ENCODE measurements at places on chromosomes 12 and 14.

DNA sequence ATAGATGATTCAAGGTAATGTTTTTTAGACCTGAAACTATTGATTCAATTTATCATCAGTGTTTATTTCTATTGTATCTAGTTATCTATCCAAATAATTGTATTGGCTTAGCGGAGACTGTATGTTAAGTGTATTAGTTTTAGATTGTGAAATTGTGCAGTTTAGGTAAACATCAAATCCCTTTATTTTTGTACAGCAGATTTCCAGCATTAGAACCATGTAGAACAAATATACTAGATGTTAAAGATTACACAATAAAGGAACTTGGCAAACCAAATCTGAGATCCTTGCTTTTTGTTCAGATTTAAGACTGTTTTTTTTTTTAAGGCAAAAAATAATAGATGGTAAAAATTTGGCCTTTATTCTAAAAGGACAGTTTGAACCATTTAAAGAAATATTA, 39.3 kb downstream of the PPM1A start:
- DNase-seq, result no peak

- no peak for DNase-seq
Observed at GRCh38 chr14:85531587-85532373, 1.8 kb downstream of the FLRT2 start.

DNA sequence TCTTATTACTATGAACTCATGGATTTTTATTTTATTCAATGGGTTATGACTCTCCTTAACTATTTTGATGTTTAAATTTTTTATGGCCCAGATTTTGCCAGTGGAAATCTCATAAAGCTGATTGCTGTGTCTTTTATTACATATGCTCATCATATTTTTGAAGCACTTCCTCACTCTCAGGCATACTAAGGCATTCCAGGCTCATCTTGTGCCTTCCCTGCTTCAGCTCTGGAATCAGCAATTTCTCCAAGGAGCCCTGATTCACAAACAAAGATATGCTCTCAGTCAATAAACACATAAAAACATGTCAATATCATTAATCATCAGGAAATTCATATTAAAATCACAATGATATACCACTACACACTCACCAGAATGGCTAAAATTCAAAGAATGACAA, 44.9 kb upstream of the SCN8A start:
- DNase-seq, result no peak

DNA sequence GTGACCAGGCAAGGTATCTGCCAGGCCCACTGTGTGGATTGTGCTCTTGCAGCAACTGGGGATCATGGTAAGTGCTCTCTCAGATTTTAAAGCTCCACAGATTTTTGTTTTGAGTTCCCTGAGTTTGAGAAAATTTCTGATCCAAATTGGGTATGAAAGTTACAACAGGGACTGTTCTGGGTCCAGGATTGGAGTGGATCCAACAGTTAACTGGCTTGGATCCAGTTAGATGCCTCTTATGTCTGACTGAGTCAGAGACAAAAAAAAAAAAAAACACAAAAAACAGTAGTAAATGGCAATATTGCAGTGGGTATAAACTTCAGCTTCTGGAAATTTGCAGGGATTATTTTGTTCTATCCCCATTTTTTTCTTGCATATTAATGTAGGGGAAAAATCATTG, 598.8 kb downstream of the C12orf50 start:
- no peak for DNase-seq

GRCh38 chr12:131167334-131167733, 213.6 kb downstream of the ADGRD1 start:
- no peak for DNase-seq

DNA sequence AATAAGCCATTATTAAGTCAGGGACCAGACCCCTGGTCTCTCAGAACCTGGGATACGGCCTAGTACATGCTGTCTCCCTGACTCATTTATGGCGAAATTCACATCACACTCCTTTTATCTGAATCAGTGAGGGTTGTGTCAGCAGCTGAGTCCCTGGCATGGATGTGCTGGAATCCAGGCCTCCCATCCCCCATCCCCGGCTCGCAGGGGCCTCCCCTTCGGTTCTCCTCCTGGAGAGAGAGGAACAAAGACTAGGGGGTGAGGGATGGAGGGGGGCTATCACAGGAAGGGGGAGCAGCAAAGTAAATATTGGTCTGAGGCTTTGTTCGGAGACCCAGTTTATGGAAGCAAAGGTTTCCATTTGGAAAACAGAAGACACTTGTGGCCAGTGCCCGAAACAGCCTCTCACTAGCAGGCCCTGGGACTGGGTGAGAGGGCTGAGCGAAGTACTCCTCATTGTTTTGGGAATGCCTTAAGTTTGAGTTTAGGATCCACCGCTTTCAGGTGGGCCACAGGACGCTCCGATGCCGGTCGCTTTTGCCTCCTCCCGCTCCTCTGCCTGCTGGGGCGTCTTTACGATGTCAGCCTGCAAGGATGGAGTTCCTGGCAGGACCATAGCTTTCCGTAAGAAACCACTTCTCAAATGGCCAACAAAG, 145.0 kb downstream of the PRKCH start:
- DNase-seq, result peak; percentile 74

DNA sequence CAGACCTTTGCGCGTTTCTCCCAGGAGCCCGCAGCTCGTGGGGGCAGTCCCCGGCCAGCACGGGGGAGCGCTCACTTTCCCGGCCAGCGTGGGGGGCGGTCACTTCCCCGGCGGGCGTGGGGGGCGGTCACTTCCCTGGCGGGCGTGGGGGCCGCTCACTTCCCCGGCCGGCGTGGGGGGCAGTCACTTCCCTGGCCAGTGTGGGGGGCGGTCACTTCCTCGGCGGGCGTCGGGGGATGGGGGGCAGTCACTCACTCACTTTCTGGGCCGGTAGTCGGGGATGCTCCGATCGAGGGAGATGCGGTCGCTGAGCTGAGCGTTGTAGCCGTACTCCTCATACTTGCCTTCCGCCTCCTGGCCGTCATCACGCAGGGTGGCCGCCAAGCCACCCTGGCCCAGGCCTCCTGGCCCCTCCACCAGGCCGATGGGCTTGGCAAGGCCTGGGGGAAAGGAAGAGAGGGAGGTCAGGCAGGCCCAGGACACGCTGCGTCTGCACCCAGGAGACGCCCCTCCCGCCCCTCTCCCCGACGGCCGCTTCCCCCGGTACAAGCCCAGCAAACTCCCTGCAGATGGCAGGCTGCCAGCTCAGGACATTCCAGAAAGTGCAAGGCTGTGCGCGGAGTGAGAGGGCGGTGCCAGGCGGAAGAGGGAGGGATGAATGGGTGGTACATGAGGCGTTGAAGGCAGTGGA, 43.3 kb downstream of the GALNT9 start:
- DNase-seq, result no peak

DNA sequence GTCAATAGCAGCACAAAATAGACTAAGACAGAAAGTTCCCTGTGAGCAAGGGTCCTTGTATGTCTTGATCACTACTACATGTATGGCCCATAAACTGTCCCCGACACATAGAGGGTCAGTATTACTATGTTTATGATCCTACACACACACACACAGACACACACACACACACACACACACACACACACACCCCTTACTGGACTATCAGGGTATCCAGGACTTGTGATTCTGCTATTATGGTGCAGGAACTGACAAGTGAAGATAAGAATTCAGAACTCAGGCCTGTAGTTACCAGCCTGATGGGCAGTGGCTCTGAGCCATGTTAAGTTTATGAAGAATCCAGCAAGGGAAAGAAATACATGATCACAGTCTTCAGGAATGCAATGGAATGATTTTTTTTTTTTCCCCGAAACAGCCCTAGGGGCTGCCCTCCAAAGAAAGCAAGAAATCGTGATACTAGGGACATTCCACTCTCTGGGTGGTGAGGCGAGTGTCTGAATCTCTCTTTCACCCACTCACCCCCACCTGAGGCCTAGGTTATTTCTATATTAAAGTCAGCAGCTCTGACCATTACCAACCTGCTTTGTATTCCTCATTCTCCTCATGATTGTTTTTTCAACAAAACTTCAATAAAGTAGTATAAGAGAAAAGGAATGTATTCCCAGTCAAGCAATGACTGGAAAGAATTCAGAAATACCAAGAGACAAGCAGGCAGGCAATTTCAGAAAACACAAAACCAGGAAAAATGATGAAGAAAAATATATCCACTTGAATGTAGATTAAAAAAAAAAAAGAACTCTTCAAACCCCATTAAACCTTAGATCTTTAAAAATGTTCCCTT, 105.8 kb downstream of the AVPR1A start:
- DNase-seq, result peak; percentile 78

GRCh38 chr14:77053046-77053841, 24.7 kb upstream of the IRF2BPL start:
- DNase-seq, result no peak

GRCh38 chr14:87526731-87527130, 466.3 kb downstream of the GALC start:
- DNase-seq, result no peak

DNA sequence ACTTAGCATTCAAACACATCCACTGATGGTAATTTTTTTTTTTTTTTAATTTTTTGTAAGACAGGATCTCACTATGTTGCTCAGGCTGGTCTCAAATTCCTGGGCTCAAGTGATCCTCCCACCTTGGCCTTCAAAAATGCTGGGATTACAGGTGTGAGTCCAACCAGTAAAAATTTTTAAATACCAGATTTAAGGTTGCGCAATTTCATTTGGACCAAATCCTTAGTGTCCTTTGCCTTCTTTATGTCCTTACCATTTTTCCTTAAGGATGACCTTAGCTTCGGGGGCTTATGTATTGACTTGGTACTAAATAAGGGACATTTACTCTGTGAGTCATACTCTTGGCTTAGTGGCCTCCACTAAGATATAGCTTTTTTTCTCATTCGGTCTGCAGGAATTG, 4.1 kb upstream of the PLBD1 start:
- no peak for DNase-seq

DNA sequence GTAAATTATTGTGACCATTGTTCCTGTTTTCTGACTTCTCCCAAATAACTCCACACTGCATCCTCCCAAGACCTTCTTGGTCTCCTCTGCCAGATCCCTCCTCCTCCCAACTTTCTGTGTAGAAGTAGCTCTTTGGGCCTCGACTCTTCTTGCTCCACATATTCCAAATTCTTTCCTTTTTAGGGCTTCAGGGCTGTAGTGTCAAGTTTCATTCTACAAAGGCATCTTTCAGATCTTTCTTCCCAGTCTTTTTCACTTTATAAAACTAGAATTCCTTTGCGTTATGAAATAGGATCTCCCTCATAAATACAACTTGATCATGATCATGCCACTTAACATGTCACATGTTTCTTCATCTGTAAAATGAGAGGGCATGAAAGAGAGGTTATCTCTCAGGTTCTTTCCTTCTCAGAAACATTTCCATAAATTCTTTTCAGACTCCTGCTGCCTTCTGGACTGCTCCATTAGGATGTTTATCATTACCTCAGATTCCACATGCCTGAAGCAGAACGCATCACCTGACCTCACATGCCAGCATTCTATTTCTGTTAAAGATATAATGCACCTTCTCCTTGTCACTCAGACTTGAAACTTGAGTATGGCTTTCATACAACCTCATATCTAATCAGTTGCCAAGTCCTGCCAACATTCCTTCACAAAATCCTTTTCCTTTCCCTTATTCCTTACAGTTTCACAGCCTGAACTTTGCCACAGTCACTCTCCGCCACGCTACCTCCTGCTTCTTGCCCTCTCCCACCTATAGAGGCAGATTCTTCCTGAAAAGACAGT, 8.5 kb downstream of the SLC38A1 start:
- peak; percentile 57 for DNase-seq

DNA sequence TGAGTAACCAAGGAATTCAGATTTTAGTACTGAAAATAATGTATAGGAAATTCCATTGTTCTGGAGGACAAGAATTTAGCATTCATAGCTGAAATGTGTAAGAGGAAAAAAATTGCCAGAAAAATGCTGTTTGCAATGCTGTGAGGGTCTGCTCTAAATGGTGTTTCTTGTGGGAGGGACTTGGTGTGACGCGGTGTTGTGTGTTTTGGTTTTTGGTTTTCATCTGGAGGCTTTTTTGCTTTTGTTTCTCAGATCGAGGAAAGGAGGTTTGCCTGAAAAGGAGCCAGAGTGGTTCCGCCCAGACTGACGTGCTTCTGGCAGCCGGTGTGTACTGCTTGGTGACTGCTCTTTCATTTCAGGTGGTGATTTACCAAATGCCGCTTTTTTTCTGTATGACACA, 211.8 kb upstream of the HMGA2 start:
- DNase-seq, result no peak

DNA sequence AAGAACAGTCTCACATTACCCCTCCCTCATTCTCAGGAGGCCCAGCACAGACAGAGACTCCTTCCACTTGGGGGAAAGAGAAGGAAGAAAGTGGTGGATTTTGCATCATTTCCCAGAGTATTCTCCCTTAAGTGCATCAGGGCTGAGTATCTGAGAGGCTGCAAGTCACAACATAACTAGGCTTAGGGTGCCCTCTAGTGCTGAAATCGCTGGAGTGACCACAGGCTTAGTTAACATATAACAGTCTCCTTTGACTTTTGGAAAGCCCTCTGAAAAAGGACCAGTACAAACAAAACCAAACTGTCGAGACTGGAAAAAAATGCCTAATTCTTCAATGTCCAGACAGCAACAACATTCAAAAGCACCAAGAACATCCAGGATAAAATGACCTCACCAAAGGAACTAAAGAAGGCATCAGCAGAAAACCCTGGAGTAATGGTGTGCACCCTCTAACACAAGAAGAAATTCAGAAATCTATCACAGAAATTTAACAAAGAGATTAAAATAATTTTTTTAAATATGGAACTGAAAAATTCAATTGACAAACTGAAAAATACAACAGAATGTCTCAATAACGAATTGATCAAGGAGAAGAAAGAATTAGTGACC, 412.3 kb downstream of the RPS29 start:
- DNase-seq, result no peak

- no peak for DNase-seq
Observed at GRCh38 chr14:61640158-61641136, 54.9 kb upstream of the HIF1A start.

- no peak for DNase-seq
Observed at GRCh38 chr12:90102957-90103652, 394.5 kb upstream of the ATP2B1 start.

GRCh38 chr14:40280652-40281051, 848.4 kb upstream of the FBXO33 start:
- no peak for DNase-seq

DNA sequence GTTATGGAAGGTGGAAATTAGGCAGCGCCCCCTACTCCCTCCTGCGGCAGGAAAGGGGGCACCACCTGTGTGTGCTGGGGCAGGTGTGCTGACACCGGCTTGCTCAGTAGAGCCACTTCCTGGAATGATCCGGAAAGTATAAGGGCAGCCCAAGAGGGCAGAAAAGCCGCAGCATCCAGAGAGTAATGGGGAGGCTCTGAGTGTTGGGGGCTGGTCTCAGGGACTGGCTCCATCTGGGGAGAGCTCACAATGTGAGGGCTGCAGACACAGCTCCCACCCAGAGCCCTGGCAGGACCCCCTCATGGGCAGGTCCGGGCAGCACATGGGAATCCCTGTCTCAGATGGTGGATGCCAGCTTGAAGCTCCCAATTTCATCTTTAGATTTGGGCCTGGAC, 187.6 kb upstream of the C14orf180 start:
- DNase-seq, result no peak
